Stimulated activated CD4-positive, alpha-beta T cell treated with anti-CD3 and anti-CD28 coated beads, Interleukin-15, amount 100 ng/mL, for 1 hour (primary cell): ENCODE measurements at places on chromosomes 3 and 15.

- no peak for DNase-seq
These were observed 3.8 kb upstream of the SLMAP start for GRCh38 chr3:57752307-57752706.

GRCh38 chr3:93910097-93910496 lies 63.6 kb downstream of the PROS1 start:
- DNase-seq: no peak

- DNase-seq: no peak
These were observed 23.6 kb downstream of the DUT start for GRCh38 chr15:48354694-48355303.

- no peak for DNase-seq
These were observed 298.0 kb upstream of the CTNNB1 start for GRCh38 chr3:40901298-40901697.

DNA sequence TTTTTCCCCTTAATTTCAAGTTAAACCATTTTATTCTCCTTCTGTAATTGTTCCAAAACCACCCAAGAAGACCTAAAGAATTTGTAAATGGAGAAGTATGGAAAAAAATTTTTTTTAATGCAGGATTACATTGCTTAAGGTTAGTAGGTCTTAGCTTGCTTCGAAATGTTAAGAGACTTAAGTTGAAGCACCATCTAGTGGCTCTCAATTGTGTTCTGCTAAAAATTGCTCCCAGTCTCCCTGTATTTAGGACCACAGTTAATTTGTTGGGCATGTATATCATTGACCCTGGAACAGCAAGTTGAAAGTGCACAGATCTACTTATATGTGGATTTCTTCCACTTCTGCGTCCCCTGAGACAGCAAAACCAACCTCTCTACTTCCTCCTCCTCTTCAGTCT lies 32.4 kb downstream of the CD200R1L start:
- no peak for DNase-seq

DNA sequence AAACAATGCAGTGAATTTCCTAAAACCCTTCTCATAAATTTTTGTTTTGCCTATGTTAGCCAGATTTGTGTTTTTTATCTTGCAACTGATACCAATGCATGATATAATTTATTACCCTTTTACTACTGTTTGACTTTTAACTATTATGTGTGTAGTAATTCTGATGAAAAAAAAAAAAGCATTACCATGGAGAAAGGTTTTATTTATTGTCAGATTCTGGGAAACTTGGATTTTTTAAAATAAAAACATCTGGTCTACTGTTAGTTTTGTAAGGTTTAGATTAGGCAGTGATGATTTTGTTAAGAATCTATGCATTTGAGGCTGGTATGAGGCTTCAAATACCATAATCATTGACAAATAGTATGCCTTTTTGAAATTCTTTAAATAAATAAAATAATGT lies 470.4 kb upstream of the ROBO1 start:
- DNase-seq: no peak

DNA sequence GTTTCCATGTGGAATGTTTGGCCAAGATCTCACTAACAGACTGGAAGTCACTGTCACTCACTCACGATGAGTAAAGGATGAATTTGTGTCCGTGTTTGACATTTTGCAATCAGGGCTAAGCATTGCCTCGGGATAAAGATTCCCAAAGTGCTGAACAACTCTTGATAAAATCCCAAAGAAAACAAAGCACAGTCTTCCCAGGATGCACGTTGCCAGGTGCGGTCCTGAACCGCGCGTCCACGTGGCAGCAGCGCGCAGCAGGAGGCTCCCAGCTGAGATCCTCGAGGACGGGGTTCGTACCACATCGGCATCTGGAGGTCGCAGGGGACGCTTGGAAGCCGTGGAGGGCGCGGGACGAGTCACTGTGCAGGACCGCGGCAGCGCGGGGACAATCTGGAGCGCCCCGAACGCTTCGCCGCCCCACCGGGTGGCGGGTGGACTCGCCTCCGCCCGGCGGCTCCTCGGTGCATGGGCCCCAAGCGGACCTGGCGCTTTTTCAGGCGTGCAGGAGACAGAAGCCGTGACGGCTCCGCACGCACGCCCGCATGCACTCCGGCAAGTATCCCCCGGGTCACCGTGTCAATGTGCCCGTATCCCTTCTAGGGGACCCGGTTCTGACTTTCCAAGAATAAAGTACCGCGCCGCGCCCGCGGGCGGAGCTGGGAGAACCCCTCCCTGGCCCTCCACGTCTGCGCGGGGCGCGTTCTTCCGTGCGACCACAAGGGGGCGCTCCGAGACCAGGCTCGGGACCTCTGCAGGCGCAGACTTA lies 17.7 kb downstream of the CPN2 start:
- DNase-seq: peak; percentile 88

DNA sequence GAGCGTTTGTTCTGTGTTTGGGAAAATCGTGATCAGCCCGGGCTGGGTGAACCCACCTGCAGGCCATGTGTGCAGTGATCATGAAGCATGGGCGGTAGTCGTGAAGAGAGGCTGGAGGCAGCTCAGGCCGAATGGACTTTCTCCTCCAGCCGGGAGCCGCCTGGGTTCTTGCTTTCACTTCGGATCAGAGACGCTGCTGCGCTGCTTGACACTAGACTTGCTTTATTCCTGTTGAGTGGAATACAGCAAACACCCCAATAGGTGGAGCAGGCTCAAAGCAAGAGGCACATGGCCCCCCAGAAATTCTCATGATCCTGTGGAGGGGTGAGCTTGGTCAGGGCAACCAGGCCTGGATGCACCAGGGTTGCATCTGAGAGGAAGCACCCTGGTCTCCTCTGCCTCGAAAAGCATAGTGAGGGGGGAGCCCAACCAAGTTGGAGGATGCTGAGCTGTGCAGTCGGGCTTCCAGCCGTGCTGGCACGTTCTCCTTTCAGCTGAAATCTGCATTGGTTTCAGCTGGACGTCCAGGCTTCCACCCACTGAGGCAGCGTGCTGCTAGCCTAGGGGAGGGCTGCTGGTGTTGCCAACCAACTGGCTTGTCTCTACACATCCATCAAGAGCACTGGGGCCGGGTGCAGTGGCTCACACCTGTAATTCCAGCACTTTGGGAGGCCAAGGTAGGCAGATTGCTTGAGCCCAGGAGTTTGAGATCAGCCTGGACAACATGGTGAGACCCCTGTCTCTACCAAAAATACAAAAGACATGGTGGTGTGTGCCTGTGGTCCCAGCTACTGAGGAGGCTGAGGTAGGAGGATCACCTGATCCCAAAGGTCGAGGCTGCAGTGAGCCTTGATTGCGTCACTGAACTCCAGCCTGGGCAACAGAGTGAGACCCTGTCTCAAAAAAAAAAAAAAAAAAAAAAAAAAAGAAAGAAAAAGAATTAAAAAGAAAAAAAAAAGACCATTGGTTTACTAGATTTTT lies 2.8 kb upstream of the NRROS start:
- no peak for DNase-seq

DNA sequence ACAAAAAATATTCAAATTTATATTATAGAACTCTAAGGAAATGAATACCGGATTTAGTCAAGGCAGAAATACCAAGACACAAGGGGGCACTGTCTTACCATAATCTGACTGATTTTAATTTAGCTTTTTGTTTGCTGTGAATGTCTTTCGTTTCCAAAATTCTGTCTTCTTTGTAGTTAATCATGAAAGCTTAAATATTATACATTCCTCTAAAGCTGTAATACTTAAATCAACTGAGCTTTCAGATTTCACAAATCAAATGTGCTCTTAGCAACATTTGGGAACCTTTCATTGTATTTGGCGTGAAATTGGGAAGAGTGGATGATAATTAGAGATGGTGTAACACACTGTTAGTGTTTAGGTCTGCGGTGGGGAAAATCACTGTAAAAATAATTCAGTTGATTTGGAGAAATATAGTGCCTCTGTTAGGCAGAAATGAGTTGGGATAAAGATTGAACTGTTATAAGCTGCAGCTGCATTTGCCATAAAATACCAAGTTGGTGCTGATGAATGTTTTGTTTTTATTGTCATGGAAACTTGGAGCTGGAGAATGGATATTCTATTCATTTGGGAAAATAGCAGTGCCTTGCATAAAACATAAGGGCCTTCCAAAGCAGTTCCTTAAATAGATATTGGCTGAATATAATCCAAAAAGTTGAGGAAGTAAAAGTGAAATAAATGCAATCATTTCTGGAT lies 228.2 kb downstream of the TCF12 start:
- no peak for DNase-seq

DNA sequence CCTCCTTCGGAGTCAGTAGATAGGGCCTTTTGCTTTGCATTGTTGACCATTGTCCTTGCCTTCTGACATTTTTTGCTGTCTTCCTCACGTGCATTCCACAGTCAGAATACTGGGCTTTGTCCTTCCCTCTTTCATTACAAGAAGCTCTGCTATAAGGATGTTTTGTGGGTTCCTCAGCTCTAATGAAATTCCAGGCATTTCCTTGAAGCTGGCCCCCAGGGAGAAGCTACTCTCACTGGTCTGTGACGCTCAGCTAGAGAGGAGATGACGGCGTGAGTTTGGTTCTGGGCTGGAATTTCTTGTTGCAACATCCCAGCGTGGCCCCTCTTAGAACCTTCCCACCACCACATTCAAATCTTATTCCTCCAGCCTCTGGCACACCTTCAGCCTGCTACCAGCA lies 210.2 kb downstream of the TJP1 start:
- no peak for DNase-seq

DNA sequence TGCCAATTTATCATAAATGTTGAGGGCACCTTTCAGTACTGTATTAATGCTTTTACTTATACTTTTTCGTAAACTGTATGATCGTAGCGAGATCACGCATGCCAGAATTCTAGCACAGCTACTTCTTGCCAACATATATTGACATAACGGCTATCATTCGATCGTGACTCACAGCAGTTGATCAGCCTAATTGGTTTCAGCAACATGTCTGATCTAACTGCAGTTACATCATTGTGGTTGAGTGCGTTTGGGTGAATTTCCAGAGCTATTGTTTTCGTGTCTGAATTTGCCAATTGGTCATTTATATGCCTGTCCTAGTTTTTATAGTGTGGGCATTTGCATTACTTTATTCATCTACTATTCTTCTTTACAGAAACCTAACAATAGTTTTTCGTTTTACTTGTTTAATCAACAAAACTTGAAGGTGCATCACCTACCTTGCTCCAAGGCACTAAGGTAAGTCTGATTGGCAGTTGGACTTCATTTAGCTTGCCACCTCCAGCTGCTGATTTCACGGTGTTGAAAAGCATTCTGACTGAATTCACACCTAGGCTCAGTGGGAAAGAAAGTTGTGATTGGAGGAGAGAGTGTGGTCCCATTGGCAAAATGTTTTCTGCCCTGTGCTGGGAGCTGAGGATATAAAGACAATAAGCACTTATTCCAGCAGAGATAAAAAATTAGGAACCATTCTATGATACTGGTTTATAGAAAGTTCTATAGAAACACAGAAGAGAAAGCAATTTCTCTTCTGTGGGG lies 120.9 kb upstream of the RGMA start:
- no peak for DNase-seq

DNA sequence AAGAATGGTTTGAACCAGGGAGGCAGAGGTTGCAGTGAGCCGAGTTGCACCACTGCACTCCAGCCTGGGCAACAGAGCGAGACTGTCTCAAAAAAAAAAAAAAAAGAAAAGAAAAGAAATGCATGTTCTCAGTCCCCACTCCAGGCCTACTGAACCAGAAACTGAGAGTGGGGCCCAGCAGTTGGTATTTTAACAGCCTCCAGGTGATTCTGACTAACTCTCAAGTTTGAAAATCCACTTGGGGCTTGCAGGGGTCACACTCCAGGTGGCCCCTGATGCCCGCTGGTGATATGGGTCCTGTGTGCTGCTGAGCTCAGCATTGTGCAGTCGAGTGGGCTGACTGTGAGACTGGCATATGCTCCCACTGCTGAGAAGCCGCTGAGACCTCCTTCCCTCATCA lies 133.7 kb upstream of the C2CD4B start:
- DNase-seq: no peak

- DNase-seq: no peak
These were observed 415.9 kb upstream of the MDFIC2 start for GRCh38 chr3:70728311-70728710.

DNA sequence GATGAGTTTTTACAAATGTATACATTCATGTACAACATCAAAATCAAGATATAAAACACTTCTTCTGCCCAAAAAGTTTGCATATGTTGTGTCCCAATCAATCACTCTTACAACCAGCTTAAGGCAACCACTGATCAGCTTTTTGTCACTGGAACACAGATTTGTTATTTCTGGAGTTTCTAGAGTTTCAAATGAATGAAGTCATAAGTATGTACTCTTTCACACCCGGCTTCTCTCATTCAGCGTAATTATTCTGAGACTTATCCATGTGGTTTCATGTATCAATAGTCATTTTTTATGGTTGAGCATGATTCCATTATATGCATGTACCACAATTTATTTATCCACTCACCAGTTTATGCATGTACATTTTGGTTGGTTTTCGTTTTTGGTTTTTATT lies 53.0 kb upstream of the CORO2B start:
- no peak for DNase-seq
